Stimulated activated CD8-positive, alpha-beta memory T cell treated with anti-CD3 and anti-CD28 coated beads, Interleukin-2, amount 100 ng/mL, for 48 hours (primary cell): ENCODE measurements at places on chromosomes 1 and 21.

DNA sequence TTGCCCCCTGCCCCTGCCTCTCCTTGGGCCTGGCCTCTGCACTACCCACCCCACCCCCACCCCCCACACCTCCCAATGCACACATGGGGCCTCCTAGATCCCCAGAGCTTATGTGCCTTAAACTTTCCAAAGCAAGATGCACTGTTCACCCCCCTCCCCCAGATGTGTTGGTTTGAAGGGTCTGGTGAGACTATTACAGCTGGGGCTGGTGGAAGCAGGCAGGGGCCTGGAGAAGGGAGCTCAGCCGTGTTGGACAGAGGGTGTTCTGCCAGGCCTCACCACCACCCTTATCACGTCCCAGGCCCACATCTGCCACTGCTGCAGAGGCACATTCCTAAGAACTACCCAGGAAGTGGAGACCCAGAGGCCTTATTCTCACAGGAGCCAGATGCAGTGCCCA lies 18.3 kb upstream of the RSPO1 start:
- DNase-seq: no peak

GRCh38 chr1:209420276-209420675 lies 163.2 kb upstream of the CAMK1G start:
- no peak for DNase-seq

GRCh38 chr1:239678181-239678580 lies 291.8 kb downstream of the CHRM3 start:
- DNase-seq: no peak

- DNase-seq: no peak
Observed at GRCh38 chr1:209433649-209434031, 149.9 kb upstream of the CAMK1G start.

- DNase-seq: no peak
Observed at GRCh38 chr1:97685360-97685759, 235.5 kb downstream of the DPYD start.

DNA sequence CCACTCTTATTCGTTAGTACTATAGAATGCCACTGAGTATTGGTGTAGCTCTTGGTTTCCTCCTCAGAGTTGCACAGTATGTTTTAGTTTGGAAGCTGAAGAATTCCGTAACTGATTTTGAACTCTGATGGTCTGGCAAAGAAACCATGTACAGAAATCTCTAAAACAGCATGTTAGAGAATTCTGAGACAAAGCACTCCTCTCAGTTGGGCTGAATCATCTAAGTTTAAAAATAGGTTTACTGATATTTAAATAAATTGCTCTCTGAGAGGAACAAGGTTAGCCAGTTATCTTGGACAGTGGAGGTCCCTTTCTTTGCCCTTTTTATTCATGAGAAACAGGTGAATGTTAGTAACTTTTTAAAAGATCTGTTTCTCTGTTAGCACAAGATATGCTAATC lies 43.8 kb downstream of the NCF2 start:
- no peak for DNase-seq

DNA sequence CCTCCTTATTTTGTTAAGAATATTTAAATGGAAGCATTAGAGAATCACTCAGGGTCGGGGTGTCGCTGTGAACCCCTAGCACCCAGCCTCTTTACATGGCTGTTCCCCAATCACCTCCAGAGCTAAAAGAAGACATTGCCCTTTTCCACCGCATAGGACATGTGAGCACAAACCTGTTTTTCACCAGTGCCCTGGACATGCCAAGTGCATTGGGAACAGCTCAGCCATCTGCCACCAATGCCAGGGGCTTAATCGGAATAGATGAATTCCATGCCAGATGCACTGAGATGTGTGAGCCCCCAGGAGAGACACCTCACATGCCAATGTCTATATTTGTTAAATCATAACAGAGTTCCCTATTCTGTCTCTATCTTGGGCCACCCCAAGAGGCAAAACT lies 33.3 kb downstream of the EIF2D start:
- no peak for DNase-seq
